ENCODE measurements at places on chromosomes 4 and X.

DNA sequence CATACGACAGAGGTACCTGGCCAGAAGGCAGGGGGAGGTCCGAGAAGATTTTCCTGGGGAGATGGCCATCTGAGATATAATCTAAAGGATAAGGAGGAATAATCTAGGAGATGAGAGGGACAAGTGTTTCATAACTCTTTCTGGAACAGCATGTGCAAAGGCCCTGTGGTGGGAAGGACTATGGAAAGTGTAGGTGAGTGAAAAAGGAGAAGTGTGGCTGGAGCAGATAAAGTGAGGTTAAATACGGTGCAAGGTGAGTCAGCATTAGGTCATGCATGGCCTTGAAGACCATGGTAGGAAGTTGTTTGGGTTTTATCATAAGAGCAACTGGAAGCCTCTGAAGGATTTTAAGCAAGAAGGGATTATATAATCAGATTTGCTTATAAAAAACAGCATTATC is 34.6 kb upstream of the MTM1 start:
- DNase-seq = no peak

DNA sequence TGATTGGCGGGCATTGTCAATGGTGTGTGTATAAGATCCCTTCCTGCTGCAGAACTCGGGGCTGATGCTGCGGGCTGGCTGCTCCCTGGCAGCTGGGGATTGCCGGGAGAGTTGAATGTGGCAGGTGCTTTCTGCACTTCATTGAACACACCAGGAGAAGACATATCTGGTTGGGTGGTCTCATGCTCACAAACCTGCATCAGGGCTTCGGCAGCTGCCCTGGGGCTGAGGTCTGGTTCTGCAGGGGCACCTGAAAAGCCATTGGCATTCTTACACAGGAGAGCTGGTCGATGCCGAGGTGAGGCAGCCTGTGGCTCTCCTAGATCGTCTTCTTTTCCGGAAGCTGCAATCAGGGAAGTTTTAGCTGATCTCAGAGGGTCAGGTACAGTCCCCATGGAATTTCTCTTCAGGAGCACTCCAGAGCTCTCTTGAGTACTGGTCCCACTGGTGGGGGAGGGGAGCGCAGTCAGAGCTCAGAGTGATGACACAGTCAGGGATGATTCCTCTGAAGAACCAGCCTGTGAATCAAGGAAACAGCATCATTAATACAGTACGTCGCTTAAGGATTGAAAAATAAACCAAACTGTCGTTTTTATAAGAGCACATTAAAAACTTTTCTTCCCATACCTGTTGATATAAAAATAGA is 57.8 kb downstream of the GPRIN3 start:
- no peak for DNase-seq

DNA sequence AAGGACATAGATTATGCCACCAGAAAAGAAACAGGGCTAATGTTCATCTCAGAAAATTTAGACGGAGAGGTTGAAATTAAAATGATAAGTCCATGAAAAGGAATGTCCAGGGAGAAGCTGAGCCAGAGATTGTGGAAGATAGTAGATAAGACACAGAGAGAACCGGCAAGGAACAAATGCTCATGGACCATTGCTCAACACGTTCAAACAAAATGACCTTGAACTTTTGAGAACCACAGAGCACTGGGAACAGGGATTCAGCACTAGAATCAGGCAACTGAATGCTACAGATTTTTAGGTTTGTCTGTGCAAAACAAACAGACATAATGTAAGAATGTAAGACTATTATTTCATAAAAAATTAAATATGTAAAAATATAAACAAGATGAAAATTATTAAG is 206.3 kb downstream of the PDGFC start:
- DNase-seq = no peak

GRCh38 chr4:32988165-32988811 is 2268.1 kb downstream of the PCDH7 start:
- no peak for DNase-seq

DNA sequence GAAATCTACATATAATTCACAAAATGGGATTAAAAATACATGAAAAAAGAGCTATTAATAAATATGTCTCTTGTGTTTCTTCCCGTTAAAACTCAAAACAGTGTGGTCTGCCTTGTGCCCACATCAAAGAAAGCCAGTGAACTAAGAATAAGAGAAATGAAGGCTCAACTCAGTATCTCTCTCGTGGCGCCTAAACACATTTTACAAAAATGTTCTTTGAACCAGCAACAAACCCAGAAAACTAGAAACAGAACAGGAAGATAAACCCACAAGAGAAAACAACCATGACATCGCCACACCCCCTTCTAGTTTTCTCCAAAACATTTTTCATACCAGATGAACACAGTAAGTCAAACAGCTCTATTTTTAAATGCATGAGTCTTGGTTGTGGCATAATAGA is 130.1 kb downstream of the DCHS2 start:
- no peak for DNase-seq

- DNase-seq = no peak
These were observed 119.4 kb downstream of the FAT4 start for GRCh38 chr4:125434136-125434535.

- DNase-seq = no peak
These were observed 13.9 kb upstream of the BEX4 start for GRCh38 chrX:103201041-103201440.

GRCh38 chr4:61049018-61049417 is 151.1 kb upstream of the ADGRL3 start:
- no peak for DNase-seq

- DNase-seq = no peak
These were observed 219.0 kb downstream of the ARHGAP10 start for GRCh38 chr4:147950841-147951240.

GRCh38 chr4:62460329-62460728 is 1260.2 kb downstream of the ADGRL3 start:
- DNase-seq = no peak

DNA sequence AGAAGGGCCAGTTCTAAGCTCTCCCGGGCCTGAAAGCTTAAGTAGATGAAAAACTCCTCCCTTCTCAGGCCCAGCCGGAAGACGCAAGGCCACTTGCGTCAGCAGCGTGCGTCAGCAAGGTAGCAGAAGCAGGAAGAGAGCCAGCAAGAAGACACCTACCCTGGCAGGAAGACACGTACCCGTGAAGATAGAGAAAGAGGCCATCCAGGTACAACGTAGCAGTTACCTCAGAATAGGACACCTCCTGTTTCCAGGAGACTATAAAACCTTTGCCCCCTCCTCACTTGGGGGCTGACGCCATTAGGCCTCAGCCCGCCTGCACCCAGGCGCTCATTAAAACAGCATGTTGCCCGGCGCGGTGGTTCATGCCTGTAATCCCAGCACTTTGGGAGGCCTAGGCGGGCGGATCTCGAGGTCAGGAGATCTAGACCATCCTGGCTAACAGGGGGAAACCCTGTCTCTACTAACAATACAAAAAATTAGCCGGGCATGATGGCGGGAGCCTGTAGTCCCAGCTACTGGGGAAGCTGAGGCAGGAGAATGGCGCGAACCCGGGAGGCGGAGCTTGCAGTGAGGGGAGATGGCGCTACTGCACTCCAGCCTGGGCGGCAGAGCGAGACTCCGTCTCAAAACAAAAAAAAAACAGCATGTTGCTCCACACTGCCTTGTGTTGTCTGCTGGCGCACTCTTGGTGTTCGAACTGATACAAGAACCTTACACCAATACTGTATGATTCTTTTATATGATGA is 242.7 kb upstream of the NWD2 start:
- DNase-seq = no peak

GRCh38 chrX:37424000-37424429 is 74.9 kb downstream of the PRRG1 start:
- peak; percentile 36 for DNase-seq

- DNase-seq = no peak
These were observed 309.4 kb downstream of the ARHGAP24 start for GRCh38 chr4:85784348-85784747.

DNA sequence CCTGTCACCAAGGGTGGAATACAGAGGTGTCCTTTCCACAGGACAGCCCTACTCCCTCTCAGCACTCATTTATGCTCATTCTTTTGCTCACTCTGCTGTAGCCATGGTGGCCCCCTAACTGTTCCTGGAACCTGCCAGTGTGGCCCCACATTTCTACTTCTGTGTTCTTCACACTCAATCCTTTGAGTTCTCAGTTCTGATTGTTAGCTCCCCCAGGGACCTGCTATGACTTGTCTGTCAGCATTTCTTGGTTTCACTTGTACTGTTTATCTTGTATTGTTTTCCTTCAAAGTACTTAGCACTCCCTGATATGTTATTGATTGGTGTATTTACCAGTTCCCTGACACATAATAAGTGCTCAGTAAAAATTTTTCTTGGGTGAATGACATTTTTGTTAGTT is 14.9 kb downstream of the VBP1 start:
- no peak for DNase-seq

GRCh38 chr4:143282211-143282707 is 54.4 kb upstream of the GAB1 start:
- no peak for DNase-seq

DNA sequence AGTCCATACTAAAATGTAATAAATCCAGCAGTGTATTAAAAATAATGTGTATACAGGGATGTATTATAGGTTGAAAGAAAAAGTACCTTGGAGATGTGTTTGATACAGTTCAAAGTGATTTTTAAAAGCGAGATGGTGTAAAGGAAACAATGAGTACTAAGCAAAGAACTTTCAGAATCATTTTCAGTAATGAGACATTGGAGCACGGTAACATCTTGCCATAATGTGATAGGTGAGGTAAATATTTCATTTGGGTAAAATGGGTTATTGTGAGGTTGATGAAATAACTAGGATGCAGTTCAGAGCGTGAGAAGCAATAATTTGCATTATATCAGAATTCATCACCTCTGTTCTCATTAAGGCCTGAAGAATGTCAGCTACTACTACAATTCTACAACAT is 25.9 kb downstream of the EIF2S3 start:
- no peak for DNase-seq

- DNase-seq = no peak
These were observed 8.1 kb downstream of the ENPEP start for GRCh38 chr4:110484029-110484428.

- DNase-seq = no peak
These were observed 185.2 kb upstream of the RPS6KA3 start for GRCh38 chrX:20451929-20452328.

GRCh38 chr4:1294891-1295290 is 5.2 kb downstream of the MAEA start:
- DNase-seq = no peak

DNA sequence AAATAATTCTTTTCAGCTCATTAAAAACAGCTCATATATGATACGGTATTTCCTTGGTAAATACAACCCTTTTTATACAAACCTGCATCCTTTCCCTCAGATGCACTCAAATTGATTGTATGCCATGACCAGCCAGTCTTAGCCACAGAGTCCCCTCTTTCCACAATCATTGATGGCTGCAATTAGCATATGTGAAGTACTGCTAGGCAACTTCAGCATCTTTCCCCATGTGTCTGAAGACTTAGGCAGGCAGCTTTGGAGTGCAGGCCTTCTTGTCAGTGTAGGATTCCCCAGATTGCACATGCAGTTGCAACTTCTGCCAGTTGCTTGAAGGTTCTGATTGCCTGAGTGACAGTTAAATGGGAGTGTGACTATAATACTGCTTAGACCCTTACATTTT is 15.6 kb upstream of the MBNL3 start:
- DNase-seq = no peak

DNA sequence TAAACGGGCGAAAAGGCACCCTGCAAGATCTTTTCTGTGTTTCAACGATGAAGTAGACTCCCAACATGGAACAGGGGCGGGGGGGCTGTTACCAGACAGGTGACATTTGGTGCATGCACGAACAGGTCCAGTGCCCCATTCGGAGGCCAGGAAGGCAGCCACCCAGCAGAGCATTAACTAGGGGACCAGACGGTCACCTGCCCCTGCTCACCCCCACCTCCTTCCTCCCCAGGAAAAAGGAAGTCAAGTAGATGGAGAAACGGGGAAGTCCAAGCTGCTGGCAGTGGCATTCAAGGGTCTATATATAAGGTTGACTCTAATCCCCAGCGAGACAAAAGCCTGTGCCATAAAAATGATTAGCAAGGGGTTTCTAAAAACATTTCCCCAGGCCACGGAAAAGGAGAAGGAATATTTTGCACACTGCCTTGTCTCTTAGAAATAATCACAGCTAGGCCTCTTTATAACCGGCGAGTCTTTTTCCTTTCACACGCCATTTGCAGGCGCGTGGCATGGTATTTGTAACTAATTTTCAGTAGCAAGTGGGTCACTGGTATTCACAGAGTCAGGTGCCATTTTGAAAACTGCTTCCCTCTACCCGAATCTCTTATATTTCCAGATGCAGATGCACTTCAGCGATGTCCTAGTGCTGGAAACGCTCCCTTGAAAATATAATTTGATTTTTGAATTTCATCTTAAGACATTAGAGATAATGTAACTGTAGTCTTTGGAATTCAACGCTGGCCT is 1.2 kb upstream of the TMSB4X start:
- no peak for DNase-seq

GRCh38 chrX:40872351-40872750 is 137.0 kb upstream of the MED14 start:
- DNase-seq = no peak

- no peak for DNase-seq
These were observed 142.1 kb downstream of the BCOR start for GRCh38 chrX:39955625-39956024.

DNA sequence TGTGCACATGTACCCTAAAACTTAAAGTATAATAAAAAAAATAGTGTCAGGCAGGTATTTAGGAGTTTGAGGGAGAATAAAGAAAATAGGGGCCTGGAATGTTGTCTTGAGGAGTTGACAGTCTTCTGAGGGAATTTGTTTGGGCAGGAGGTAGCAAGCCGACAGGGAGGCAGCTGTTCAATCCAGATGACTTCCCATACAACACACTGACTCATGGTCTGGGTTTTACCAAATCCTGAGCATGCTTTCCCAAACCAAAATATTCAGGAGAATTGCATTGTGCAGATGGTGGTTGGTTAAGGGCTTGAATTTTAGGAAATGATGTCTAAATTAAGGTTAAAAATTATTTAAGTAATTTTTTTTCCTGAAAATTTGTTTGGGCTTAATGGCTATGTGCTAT is 430.0 kb downstream of the INPP4B start:
- DNase-seq = no peak
